ENCODE measurements at places on chromosomes 12 and 14. TPM values are rescaled to one million over a fixed set of nuclear protein-coding genes. Genes with fewer than 3 reads are reported as not detected.

The RNASE3 gene
- not detected for polyA plus RNA-seq

The LRCOL1 gene
- 0.21 TPM for polyA plus RNA-seq

The KRT79 gene
- not detected for polyA plus RNA-seq

The ANKRD33 gene
- polyA plus RNA-seq: not detected

- no peak for DNase-seq
Observed at GRCh38 chr12:29398495-29398894, 17.5 kb upstream of the ERGIC2 start.

The TAS2R7 gene
- not detected for polyA plus RNA-seq

The MUCL1 gene
- polyA plus RNA-seq: not detected

- no peak for DNase-seq
Observed at GRCh38 chr12:110763583-110763982, 20.9 kb upstream of the PPP1CC start.

The MYO1H gene
- 0.07 TPM for polyA plus RNA-seq

GRCh38 chr14:61866932-61867920 is 105.0 kb downstream of the SNAPC1 start:
- DNase-seq: no peak

GRCh38 chr12:89710873-89711750 is 2.5 kb upstream of the ATP2B1 start:
- DNase-seq: no peak
